ENCODE measurements at places on chromosomes 2 and 18.

DNA sequence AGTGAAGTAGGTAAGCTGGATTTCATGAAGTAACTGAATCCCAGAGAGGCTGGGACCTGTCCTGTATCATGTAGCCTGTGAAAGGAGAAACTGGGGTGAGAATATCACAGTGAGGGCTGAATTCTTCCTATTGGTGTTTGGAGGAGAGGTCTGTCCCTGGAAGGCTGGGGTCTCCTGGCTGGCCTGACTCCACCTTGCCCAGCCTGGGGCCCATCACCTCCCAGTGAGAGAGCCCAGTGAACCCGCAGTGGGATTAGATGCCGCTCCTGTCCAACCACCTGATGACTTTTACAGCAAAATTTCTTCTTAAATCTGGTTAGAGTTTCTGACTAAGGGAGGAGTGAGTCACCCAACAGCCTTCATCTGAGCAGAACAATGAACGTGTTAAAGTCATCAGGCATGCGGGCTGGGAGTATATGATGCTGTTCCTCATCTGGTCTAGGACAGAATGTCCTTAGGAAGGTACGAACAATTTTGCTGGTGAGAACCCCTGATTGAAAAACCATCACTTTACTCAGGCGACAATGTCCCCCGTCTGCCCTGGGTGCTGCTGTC lies 152.9 kb downstream of the LPIN1 start:
- DNase-seq, result no peak

DNA sequence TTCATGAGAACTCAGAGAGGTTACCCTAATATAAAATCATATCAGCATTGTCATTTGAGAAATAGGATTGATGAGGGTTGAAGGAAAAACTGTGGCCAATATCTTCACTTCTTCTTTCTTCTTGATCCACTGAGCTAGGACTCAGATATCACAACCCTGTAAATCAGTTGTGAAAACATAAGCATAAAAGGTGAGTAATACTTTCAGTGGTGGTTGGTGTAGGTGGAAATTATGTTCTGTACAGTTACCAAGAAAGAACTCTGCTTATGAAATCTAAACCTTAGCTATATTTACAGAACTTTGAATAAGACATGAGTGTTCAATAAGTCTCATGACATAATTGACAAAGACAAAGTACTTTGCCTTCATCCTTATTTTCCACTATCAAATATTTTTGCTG lies 56.3 kb downstream of the PAX3 start:
- no peak for DNase-seq

DNA sequence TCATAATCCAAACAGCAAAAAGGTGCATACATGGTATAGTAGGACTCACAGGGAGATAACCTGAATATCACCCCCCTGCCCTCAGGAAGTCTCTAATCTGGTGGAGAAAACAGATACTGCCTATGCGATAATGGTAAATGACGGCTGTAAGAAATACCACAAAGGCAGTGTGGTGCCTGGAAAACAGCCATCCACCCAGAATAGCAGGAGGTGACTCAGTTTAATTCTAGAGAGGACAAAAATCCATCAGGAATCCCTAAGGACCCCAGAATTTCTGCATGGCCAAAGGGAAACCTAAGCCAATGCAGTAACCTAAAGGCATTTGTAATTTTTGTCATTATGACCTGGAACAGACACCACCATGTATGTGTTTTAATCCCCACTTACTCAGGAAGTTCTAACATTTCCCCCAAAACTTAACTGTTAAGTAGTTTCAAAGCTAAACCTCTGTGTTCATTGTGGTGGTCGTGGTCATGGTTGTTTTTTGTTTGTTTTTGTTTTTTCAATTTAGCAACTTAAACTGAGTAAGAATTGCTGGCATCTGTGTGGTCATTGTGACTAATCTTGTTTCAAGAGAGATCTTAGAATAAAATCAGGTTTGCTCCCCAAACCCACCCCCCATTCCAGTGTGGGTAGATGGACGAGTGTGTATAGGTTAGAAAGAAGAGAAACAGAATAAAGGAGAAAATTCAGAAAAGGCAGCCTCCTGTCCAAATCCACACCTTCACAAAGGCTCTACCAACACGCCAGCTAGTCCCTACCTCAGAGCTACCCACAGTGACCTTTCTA lies 121.5 kb upstream of the CDCA7 start:
- no peak for DNase-seq

DNA sequence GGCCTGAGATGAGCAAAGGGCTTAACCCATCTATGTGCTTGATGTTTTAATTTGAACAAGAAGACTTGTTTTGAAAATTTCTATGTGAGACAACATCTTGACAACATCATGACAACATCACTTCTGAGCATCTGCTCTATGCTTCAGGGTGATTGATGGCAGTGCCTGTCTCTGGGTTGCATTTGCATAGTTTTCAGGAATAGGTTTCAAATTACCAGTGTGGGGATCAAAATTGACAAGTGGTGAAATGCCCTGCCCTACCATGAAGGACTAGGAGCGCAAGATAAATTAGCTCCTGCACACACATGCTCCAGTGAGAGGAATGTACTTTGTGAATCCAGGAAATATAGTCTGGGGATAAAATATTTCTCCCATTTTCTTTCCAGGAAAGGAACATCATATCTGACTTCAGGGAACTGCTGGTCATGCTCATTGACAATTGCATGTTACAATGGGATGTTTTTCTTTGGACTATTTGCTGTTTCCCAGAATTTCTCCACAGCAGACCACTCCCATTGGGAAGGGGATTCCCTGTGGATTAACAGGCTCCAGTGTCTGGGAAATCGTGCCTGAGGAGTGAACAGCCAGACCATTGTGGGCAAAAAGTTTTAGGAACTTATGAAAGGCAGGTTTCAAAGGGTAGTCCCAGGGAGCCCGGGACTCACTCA lies 45.3 kb upstream of the IL1R2 start:
- no peak for DNase-seq

DNA sequence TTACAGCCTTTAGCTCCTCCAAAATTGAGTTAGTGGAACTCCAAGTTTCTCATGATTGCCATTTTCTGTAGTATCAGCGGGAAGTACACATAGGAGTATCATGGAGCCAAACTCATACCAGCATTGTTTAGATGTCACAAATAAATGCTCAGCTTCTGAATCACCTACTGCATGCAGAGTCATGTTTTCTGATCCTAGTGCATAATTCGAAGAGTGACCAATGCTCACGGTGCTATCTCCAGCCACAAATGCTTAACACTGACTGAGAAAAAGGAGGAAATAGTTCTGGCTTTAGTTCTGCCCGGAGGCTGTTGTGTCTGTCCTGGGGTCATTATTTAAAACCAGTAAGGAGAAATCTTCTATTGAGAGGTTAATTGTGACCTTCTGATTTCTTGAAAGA lies 45.4 kb upstream of the LRATD1 start:
- no peak for DNase-seq

GRCh38 chr2:134493797-134494196 lies 225.0 kb downstream of the TMEM163 start:
- no peak for DNase-seq

DNA sequence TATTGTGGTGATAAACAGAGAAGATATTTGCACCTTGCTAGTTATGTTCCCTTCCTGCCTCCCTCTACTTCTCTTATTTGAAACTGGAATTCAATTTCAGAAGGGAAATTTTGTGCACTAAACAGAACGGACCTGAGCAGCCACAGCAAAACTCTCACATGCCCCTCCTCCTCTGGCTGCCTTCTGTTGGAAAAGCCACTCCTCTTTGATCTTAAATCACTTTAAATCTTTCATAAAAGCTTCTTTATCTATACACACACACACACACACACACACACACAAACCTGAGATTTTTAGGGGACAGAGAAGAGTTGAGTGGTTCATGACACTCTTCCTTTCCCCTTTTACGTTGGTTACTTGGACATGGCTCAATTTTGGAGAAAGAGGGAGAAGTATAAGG lies 5.6 kb downstream of the TBR1 start:
- no peak for DNase-seq

- no peak for DNase-seq
Observed at GRCh38 chr2:230676546-230676945, 36.1 kb upstream of the CAB39 start.

GRCh38 chr18:54531402-54532065 lies 59.5 kb upstream of the DYNAP start:
- DNase-seq, result no peak

DNA sequence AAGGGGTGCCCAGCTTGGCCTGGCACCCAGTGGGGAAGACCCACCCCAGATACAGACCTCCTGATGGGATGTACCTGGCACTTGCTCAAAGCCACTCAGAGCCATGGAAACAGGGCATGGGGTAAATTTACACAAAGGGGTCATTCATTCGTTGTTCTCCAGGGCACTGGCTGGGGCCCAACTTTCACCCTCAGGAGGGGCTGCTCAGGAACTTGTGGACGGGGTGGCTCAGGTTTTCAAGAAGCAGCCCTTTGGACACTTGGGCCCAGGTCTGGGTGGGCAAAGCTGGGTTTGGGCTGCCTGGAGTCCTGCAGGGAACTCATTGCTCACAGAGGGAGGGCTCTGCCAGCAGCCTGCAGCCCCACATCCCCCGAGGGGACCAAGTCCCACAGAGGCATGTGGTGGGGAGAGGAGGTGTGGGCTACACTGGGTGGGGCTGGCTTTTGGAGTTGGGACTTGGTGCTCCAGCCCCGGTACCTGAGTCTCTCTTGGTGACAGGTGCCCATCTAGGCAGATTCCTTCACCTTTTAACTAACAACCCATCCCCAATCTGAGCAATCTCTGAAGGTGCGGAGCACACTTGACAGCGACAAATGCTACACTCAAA lies 172.3 kb downstream of the CELF4 start:
- no peak for DNase-seq

DNA sequence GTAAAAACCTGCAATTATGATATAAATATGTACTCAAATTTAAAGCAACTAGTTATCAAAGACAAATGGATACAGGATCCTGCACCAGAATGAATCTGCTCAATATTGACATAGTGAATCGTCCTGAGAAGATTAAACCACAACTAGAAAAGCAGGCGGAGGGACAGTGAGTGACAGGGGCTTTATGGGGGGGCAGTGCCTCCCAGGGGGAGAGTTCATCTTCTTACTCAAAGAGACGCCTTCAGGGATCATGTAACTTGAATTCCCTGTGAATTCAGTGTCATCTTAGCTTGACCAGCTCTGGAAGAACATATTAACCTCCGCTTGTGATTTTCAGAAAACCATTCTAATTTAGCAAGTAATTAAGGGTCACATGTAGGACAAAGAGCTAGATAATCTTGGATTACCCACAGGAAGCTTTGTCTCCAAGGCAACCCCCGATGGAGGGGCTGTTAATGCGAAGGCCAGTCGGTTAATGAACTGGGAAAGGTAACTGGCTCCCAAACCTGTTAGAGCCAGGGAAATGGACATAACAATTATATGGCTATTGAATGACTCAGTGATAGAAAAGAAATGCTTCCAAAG lies 17.4 kb upstream of the LMAN1 start:
- DNase-seq, result no peak

DNA sequence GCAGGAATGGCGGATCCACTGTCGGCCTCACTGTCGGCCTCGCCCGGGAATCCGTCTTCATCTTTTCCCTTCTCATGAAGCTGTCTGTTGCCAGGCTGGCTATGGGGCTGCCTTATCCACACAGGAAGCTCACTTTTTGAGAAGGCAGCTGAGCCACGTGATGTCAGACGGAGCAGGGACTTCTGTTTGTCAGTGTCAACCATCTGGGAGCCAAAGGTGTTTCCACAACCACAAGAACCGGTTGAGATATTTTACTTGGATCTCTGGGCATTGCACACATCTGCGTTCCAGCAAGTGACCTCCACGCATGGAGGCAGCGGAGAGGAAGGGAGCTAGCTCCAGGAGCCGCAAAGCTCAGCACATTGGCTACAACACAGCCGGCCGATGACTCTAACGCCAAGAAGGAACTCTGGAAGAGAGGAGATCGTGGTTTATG lies 27.4 kb upstream of the TAF1B start:
- no peak for DNase-seq

GRCh38 chr2:9462886-9463697 lies 11.3 kb upstream of the IAH1 start:
- no peak for DNase-seq

DNA sequence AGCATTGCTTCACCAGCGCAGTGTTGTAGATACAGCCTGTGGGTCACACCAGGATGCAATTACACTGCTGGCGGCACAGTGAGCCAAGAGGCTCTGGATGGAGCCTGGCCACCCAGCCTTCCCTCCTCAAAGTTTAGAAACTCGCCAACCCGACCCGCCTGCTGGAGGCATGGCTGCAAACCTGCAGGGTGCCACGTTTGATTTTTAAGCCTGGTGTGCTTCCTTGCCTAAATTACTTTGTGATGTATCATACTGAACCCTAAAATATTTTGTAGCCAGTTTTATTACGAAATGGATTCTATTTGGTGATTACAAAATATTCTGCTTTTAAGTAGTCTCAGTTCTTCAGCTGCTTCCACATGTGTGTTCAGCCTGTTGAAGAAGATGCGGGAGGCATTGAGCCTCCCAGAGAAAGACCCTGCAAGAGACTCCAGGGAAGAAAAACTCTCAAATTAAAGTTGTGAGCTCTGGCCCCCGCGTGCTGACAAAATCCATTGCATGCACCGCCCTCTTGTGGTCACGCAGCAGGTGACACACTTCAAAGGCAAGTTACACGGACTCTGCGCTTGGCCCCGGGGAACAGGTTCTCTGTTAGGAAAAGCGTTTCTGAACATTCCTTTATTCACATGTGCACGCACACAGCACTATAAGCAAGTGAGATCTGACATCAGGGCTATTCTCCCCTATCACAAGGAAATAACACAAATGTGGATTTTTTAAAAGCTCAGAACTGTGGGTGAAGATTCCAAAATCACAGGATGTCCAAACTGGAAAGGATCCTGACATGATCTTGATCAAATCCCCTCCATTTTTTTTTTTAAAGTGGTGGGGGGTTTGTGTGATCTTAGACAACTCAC lies 63.0 kb upstream of the TWIST2 start:
- DNase-seq, result peak; percentile 22

- no peak for DNase-seq
Observed at GRCh38 chr2:7225848-7226247, 308.6 kb downstream of the RNF144A start.

DNA sequence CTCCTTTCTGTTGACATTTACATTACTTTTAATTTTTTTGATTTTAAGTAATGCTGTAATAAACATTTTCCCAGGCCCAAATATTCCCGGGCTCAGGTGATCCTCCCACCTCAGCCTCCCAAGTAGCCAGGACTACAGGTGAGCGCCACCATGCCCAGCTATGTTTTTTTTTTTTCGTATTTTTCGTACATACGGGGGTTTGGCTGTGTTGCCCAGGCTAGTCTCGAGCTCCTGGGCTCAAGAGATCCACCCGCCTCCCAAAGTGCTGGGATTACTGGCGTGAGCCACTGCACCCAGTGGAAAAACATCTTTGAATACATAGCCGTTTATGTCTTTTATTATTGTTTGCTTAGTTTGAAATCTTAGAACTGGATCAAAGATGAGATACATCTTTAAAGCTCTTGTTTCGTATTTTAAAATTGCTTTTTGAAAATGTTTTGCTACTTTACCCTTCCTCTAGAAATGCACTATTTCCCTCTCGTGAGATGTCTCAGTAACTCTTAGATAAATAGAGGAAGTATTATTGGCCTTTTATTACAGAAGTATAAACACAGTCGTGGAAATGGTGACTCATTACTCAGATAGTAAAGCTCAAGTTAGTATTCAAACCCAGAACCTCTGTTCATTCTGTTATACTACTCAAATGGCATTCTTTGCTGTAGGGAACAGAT lies 2.4 kb downstream of the SMCHD1 start:
- DNase-seq, result no peak

Data from activated CD4-positive, alpha-beta T cell treated with anti-CD3 and anti-CD28 coated beads for 1 hour (primary cell).